ENCODE measurements at places on chromosomes 13 and 19.

DNA sequence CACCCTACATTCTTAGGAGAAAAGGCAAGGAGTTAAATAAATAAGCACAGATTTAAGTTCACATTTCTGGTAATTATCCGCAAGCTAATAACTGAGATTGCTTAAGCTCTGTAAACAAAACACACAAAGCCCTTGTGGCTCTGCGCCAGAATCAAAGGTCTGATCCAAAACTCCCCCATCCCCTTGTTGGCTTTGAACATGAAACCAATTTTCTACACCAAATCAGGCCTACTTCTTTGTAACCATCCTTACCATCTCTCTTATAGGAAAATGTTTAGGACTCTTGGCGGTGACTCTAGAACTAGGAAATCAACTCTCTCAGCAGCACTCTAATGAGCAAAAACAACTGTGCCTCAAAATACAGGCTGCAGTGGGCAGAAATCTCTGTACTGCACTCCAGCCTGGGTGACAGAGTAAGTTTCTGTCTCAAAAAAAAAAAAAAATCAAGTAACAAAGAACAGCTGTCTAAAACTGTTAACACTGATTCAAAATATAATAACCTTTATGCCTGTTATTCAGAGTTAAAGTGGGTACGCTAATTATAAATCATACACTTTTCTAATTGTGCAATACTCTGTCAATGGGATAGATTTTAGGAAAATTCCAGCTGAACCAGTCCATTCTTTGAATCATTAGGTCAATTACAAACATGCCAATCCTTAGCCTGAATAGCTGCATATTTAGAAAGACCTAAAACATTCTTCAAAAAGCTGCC lies 25.8 kb downstream of the ABCC4 start:
- no peak for DNase-seq

DNA sequence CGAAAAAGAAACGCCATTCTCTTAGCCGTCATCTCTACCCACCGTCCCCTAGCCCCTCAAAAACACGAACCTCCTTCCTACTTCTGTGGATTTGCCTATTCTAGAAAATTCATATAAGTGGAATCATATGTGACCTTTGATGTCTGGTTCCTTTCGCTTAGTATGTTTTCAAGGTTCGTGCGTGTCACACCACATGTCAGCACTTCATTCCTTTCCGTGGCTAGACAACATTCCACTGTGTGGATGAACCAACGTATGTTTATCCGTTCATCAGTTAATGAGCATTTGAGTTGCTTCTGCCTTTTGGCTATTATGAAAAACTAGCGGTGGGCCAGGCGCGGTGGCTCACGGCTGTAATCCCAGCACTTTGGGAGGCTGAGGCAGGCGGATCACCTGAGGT lies 14.0 kb upstream of the PPP1R12C start:
- no peak for DNase-seq

- DNase-seq = no peak
Measured at GRCh38 chr13:48727241-48728011, 73.7 kb downstream of the CYSLTR2 start.

GRCh38 chr19:18208098-18208951 lies 4.5 kb upstream of the RAB3A start:
- DNase-seq = peak; percentile 41

DNA sequence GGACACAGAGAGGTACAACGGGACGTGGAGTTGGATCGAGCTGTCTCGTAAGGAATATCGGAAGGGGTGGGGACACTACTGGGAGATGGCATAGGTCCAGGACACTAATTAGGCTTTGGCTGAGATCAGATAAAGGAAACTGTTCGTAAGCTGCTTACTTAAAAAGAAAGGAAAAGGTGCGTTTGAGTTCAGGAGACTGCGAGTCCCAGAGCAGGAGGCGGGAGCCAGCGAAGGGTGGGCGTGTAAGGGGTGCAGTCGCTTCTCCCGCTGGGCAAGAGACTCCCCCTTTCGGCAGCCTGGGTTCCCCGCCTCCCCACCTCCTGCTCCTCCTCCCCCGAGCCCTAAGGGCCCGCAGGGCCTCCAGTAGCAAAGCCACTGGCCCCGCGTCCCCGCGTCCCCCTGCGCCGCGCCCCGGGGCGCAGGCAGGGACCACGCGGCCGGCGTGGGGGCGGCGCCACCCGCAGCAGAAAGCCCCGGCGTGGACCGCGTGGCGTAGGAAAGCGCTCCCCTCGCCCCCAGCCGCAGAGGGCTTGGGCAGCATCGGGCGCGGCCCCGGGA lies 547 bp downstream of the ABCC4 start:
- DNase-seq = peak; percentile 15

DNA sequence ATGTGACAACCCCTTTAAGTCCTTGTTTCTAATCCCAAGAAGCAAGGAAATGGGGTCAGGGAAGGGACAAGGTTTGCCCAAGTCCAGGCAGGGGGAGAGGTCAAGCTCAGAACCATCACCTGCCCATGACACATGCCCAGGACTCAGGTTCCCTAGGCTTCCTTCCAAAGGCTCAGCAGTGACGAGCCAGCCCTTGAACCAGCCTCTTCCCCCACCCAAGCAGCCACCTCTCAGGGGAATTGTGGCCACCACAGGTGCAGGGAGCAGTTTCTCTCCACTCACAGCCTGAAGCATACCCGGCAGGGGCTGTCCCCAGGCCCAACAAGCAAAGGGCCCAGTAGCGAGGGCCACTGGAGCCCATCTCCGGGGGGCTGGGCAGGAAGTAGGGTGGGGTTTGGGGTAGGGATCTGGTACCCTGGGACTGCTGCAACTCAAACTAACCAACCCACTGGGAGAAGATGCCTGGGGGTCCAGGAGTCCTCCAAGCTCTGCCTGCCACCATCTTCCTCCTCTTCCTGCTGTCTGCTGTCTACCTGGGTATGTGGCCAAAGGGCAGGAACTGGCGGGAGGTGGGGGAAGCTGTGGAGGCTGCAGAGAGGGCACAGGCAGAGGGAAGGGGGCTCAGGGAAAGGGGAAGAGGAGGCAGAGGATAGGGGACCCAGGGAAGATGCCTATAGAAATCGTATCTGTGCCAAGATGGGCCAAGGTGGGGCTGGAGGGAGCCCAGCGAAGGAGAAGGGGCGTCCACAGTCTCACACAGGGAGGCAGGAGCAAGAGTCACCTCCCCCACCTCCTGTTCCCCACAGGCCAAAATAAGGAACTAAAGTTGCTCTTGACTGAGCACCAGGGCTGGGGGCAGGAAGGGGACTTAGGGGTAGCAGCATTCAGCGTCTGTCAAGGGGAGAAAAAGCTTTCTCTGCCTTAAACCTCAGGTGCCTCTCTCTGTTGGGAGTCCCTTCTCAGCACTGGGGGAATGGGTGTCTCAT lies at the start of gene CD79A:
Gene CD79A, plus strand, starts transcription at position 433 of the 986 bp plus-strand sequence. Its CDS starts 26 bp downstream, at position 459.
- DNase-seq = no peak

- DNase-seq = no peak
Measured at GRCh38 chr19:13932149-13932637, 6.0 kb downstream of the PODNL1 start.

GRCh38 chr19:28358633-28359032 lies 854.3 kb downstream of the UQCRFS1 start:
- DNase-seq = no peak

DNA sequence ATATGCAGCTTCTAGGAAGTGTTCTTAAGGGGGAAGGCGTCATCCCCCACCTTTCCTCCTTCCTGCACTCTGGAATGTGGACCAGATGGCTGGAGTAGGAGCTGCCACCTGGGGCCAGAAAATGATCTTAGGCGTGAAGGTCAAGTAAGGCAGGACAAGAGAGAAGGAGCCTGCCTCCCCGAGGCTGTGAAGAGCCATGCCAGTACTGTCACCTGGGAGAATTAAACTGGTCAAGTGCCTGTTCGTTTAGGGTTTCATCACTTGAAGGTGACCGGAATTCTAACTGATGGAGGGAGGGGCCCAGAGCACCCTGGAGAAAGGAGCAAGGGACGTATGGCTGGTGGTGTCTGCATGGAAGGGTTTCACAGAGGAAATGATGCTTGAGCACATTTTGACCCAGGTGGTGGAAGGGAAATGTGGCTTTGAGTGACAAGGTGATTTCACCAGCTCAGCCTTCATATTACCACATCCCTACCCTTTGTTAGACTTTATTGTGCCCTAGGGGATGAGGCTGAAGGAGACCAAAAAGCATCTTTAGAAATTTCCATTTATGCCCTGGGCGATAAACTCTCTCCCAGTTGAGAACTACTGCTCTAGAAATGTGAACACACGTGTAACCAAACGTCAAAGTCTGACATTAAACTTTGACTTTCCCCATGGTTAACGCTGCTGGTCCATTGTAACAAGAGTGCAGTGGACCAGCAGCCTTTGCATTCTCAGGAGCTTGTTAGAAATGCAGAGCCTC lies 37.5 kb downstream of the PPP2R1A start:
- no peak for DNase-seq

GRCh38 chr19:28296506-28296905 lies 916.4 kb downstream of the UQCRFS1 start:
- no peak for DNase-seq

- DNase-seq = no peak
Measured at GRCh38 chr13:49225223-49226042, 5.3 kb downstream of the MLNR start.

- DNase-seq = no peak
Measured at GRCh38 chr13:44971656-44972595, 17.3 kb downstream of the NUFIP1 start.

DNA sequence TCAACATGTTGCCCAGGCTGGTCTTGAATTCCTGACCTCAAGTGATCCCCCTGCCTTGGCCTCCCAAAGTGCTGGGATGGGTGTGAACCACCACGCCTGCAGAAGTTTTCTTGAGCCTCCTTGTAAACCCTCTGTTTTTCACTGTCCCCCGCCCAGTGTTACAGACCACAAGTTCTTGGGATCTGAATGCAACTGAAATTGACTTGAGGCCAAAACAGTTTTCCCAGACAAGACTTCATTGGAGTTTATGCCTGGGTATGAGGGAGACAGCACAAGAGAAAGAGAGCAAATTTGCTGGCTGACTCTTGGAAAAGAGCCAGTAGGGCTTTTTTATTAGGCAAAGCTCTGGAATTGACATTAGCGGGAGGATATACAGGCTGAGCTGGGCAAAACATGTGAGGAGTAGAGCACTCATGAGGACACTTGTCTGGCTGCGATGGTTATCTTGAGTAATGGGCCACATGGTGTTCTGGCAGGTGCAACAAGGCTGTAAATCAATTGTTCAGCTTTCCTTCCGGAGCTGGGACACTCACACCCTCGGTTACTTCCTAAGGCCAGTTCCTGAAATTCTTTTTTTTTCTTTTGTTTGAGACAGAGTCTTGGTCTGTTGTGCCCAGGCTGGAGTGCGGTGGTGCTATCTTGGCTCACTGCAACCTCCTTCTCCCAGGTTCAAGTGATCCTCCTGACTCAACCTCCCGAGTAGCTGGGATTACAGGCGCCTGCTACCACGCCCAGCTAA lies 12.7 kb upstream of the HNRNPL start:
- no peak for DNase-seq

DNA sequence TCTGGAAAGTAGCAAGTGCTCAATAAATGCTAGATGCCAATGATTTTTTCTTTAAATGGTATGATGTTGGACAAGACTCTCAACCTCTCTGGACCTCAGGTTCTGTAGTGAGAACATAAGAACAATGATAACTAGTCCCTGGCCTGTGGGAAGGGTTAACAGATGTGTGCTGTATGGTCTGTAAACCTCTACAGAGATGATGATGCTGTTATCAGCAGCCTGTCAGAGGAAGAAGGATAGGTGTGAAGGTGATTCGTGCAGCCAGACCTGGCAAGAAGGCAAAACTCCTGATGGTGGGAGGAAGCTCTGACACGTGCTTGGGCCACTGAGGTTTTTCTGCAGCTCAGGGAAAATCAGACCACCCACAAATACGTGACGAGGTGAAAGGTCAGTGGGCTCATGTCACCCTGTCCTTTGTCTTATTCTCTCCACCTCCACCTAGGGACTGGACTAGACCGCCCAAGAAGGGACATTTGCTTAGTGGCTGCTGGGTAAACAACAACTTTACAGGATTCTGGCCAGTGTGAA lies 36.7 kb upstream of the UBL3 start:
- DNase-seq = no peak

- DNase-seq = peak; percentile 49
Measured at GRCh38 chr19:17522988-17523872, 11.8 kb downstream of the PGLS start.

DNA sequence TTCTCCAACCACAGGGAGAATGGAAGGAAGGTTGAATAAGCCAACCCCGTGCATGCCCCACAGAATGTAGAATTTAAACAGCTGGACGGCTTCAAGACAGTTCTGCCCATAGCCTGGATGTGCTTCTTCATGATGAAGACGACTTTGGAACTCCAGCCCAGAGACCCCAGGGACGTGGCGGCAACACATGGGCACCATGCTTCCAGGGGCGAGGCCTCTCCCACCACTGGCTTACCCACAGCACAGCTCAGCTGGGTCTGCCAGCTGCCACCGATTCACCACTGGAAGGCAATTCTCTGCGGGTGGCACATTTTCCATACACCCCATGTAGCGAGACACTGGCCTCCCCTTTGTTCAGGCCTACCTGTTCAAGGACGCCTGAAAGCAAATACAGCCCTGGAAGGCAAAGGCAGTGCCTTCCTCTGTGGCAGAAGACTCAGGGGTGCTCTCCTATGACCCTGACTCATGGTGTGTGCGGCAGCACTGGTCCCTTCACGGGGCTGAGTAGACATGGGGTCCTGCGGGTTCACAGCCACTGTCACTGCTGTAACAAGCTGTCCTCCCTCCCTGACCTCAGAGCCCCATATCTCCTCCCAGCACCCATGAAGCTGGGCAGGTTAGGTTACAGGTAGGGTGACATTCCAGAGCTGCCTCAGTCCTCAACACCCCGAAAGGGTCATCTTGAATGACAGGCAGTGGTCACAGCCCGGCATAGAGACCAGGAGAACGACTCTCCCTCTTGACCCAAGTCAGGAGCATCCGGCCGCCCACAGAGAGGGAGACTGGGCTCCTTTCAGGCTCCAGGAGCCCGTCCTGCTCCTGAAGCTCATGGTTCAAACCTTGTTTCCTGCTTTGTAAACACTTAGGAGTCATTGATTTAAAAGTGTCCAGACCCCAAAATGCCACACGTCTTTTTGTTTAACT lies 72.7 kb downstream of the SPACA7 start:
- DNase-seq = no peak

DNA sequence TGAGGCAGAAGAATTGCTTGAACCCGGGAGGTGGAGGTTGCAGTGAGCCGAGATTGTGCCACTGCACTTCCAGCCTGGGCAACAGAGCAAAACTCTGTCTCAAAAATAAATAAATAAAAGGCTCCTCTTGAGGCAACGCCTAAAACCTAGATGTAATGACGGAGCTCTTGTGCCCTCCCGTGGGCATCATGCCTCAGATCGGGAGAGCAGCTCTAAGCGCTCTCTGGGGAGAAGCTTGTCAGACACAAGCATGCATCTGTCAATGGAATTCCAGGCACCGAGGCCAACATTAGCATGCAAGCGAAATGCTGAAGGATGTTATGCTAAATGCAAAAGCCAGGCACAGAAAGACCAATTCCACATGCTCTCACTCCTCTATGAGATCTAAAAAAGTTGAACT lies 45.6 kb upstream of the MRI1 start:
- no peak for DNase-seq

GRCh38 chr19:42206871-42207755 lies 10.4 kb downstream of the DEDD2 start:
- DNase-seq = no peak

All from stimulated activated CD4-positive, alpha-beta T cell treated with anti-CD3 and anti-CD28 coated beads, Interleukin-12 subunit alpha, Interleukin-12 subunit beta, amount 100 ng/mL, for 24 hours (primary cell).